Lower lobe of right lung (tissue), 2 donors: ENCODE measurements at places on chromosomes 16 and 17. TPM values are rescaled to one million over a fixed set of nuclear protein-coding genes. Genes with fewer than 3 reads are reported as not detected.

Gene SMIM22
- total RNA-seq: 27.7 TPM

DNA sequence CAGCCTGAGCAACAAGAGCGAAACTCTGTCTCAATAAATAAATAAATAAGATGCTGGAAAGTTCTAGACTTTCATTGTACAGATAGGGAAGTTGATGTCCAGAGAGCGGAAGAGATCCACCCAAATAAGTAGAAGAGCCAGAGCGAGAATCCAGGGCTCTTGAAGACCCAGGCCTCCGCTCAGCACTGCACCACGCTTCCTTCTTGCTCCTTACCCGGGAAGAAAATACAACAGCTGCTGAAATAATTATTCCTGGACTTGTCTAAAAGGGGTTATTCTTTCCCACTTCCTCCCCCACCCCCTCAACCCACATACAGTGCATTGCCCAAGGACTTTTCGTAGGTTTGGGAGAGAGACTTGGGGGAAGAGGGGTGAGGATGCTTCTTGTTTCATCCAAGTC is 26.7 kb downstream of the CDK5RAP3 start:
- peak; percentile 46 for DNase-seq

Gene CTRB2
- 0.44 TPM for total RNA-seq

GRCh38 chr16:74982256-74982655 is 2.7 kb downstream of the WDR59 start:
- DNase-seq: no peak

DNA sequence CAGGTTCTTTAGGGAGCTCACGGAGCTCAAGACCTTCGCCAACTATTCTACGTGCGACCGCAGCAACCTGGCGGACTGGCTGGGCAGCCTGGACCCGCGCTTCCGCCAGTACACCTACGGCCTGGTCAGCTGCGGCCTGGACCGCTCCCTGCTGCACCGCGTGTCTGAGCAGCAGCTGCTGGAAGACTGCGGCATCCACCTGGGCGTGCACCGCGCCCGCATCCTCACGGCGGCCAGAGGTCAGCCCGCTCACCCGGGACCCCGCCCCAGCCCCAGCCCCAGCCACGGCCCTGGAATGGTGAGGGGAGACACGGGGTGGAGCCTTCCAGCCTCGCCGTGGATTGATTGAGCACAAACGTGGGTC is 13.5 kb downstream of the SARM1 start:
- peak; percentile 66 for DNase-seq

Gene PPM1D
- total RNA-seq: 21.3 TPM

Gene C17orf78
- not detected for total RNA-seq

DNA sequence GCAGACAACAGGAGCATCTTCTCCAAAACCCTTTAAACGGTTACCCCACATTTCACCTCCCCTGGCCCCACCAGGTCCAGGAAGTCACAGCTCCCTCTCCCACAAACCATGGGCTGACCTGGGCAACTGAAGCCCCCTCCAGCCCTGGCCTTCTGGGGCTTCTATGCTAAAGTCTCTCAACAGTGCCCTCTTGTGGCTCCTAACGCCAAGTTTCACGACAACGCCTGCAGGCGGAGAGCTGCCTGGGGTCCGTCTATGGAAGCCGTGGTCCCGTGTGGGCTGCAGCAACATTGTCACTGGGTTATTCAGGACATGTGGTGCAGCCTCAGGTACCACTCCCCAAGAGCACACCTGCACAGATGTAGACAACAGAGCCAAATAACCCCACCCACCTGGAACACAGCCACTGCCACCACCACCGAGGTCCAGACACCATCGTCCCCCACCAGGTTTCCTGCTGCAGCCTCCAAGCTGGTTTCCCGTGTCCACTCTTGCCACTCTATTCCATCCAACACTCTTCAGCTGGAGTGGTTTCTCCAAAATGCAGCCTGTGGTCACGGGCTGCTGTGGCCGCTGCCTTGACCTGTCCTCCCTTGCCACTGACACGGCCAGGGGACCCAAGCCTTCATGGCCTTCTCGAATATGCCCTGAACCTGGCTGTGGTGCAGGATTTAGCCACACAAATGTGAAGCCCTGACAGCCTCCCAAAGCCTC is 19.1 kb downstream of the C16orf95 start:
- no peak for DNase-seq

GRCh38 chr16:88769617-88770460 is 15.2 kb downstream of the PIEZO1 start:
- peak; percentile 82 for DNase-seq
